ENCODE measurements at places on chromosomes 3 and 15.

DNA sequence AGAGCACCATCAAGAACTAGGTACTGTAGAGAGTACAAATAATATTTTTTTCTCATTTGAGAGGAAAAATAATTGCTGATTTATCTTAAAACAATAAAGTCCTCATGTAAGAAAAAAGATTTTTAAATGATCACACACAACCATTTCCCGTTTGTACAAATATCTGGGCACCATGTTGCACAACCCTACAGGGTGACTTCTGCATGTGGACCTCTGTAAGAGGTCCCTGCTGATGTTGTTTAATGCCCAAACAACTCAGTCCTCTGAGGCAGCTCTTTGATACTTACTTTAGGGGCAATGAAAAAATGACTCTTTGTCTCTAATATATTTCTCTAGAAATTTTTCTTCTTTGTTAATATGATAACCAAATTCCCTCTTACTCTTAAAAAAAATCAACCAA is 168.1 kb upstream of the SATB1 start:
- no peak for DNase-seq

DNA sequence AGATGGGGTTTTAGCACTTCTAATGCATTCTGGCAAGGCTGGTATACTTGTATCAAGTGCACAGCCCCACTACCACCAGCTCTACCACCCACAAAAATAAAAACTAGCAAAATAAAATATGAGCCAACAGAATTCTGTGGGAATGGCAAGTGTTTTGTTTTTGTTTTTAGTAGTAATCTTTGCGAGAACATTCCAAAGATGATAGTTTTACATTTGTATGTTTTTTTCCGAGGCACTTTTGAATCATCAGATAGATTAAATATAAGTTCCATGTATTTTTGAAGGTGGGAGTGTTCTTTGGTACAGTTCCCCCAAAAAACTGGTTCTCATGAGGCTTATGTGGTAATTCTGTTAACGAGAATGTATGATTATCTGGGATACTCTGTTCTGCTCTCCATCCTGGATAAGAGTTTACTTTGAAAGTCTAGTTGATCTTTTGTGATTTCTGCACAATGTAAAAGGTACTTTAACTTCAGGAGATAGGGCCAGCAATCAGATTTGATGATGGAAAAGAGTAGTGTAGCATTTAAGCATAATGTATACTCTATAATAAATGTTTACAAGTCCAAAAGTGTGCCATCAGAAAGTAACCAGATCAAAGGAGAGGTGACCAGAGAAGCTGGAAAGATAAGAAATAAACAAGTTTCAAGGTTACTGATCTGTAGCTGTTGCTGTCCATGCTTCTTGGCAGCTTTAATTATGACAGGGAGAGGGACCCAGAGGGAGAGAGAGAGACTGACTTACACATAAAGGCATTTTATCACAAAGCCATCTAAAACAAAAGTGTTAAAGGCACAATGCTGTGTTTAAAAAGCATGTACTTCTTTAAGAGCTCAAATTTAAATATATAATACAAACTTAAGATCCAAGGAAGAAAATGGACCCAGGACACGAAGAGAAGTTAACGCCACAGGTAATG is 130.9 kb downstream of the PGPEP1L start:
- DNase-seq: no peak

DNA sequence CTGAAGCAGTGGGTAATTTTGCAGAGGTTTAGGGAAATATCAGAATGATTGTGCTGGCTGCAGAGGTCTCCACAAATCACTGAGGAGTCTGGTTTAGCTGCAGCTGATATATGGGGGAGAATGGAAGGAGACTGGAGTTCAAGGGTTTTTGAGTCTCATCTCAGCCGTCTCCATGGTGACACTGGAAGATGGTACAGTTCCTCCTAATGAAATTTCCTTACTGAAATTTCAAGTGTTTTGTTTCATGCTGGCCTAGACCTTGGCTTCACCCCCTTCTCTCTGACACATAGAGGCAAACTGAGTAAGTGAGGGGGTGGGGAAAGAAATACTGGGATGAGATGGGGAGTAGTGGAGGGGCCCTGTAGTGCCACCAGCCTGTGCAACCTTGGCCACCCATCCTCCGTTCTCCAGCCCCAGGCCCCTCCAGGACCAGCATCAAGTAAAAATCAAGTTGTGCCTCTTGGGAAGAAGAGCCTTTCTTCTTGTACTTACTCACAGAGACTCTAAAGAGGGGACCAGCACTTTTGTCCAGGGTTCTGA is 17.8 kb upstream of the MORF4L1 start:
- no peak for DNase-seq

- peak; percentile 93 for DNase-seq
Measured at GRCh38 chr15:80480909-80481308, 76.7 kb downstream of the ARNT2 start.

GRCh38 chr3:123399653-123400052 is 49.2 kb downstream of the ADCY5 start:
- DNase-seq: no peak

GRCh38 chr15:60871731-60872130 is 357.4 kb downstream of the RORA start:
- peak; percentile 59 for DNase-seq

GRCh38 chr15:52503788-52504496 is 24.7 kb downstream of the MYO5A start:
- no peak for DNase-seq

DNA sequence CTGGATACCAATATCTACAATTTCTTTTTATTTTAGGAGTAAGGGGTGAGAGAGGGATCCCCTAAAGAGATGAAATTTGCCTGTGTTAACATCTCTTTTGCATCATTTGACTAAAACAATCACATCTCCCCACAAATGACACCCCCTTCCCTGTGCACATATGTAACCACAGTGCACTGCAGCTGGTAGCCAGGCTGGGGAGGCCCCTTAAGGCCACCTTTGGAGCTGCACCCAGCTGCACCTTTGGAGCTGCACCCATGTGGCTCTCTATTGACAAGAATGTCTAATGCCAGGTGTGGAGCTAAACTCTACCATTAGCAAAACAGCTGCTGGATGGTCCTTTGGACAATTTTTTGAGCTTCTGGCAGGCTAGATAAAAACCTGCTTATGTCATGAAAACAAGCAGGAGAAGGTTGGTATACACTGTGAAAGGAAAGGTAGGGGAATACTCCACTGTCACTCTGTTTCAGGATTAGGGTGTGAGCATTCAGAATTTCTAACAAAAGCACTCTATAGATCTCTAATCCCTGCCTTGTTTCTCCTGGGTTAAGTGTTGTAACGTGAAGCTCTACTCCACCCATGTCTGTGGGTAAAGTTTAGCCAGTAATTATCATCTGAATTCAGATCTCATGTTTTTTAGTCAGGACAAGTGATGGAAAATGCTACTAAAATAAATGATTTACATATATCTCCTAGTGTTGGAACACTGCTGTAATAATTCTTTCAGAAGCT is 52.1 kb downstream of the TFG start:
- no peak for DNase-seq

DNA sequence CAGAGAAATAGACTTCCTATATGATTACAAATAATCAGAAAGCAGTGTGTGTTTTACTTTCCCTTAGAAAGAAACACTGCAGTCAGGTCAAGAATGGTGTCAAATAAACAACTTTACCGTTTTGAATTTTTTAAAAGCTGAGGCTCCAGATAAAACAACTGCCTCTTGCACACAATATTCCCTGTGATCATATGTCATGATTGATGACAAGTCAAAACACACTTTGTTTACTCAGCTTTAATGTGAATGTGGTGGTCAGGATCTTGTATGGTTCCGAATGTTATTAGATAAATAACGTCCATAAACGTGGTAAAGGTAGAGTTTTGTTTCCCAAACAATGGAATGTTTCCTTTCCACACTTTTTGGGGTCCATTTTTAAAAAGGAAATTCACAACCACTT is 428.4 kb upstream of the MDFIC2 start:
- no peak for DNase-seq

GRCh38 chr3:169811631-169812331 is 889 bp upstream of the LRRIQ4 start:
- peak; percentile 29 for DNase-seq

- no peak for DNase-seq
Measured at GRCh38 chr3:154536751-154537150, 106.8 kb upstream of the GPR149 start.

DNA sequence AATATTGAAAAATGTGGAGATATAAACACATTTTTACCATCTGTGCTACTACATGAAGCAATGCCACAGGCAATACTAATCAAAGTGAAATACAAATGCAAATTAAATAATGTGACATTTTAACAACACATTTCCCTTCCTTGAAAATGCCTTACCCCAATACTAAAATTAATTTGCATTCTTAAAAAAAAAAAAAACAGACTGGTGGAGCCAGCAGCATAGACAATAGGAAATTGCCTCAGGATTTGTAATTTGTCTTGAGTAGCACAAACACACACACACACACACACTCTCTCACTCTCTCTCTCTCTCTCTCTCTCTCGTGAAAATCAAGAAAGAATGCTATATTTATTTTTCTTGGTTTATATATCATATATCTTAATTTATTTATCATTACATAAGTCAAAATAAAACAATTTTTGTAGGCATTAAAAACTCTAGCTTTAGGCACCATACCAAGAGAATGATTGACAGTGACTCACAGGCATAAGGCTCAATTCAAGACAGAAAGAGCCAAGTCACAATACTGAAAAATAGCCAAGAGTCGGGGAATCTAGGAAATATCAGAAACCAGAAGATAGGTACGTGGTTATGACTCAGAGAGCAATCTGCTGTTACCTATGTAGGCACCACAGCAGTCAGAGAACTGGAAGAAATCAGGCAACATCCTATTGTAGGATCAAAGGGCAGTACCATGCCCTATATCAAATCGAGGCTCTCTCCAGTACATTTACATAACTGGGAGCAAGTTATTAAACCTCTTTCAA is 23.0 kb downstream of the SUCNR1 start:
- DNase-seq: no peak

DNA sequence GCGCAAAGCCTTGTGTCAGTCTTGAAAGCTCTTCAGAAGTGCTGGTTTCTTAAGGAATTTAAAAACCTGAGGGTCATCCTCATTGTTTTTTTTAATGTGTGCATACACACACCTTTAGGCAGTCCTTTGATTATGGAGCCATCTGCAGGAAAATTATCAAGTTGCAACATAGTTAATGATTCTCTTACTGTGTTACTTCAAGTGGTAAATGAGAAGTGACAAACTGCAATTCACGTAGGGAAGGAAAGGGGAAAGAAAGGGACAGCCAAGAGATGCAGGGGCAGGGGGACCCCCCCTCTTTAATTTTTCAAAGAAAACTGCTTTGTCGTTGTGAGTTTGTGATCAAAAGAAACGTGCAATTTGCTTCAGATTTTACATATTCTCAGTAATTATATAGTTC is 162.4 kb upstream of the CGNL1 start:
- no peak for DNase-seq

- DNase-seq: no peak
Measured at GRCh38 chr3:114435386-114436115, 141.7 kb downstream of the TIGIT start.

DNA sequence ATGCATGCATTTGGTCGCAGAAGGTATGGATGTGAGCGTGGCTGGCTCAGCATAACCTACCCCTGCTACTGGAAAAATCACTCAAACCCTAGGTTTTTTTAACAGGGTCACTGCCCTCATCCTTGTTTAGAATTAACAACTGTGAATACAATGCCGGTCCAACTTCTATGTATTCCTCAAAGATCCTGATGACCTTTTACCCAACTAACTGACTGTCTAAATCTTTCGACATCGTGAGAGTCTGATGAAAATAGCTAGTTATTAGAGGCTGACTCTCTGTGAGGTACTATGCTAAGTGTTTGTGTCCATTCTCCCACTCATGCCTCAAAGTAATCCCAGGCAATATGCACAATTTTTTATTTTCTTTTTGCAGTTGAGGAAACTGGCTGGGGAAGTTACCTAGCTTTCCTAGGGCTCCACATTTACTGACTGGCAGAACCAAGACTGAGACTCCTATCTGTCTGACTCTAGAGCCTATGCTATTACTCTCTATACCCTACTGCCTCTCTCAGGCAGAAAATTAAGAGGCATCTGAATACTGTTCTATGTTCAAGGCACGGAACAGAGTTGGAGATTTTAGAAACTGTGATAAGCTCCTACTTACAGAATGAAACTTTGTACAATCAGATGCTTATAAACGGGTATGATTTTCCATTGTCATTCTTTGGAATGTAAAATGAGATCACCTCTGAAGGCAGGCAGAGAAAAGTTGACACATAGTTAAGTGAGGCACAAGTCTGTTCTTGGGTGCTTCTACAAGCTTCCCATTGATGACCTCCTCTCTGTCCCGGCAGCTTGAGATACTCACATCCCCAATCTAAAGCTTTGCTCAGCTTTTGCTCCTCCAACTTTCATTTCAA is 56.4 kb downstream of the FILIP1L start:
- DNase-seq: no peak

- DNase-seq: no peak
Measured at GRCh38 chr3:98148751-98149150, 1.5 kb downstream of the OR5H14 start.

GRCh38 chr3:61903931-61904657 is 342.7 kb downstream of the PTPRG start:
- DNase-seq: no peak

DNA sequence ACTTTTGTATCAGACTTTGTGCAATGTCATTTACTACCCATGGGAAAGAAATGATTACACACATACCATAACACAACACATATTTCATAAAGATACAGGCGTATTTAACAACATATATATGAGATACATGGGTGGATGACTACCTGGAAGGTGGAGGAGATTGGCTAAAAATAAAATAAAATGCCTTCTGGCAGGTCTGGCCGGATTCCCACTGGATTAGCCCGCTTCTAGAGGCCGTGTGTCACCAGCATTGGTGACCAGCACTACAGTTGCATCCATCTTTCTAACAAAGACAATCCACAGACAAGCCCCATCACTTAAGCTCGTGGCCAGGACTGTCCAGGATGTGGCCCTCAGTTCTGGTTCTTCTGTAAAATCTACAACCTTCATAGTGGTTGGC is 21.0 kb upstream of the SEC22A start:
- DNase-seq: no peak

GRCh38 chr3:115323380-115323779 is 176.3 kb upstream of the ZBTB20 start:
- no peak for DNase-seq
